Activated CD8-positive, alpha-beta memory T cell treated with anti-CD3 and anti-CD28 coated beads, Interleukin-2, amount 10 ng/mL, durations not matched to agents 7 days and 5 days (primary cell): ENCODE measurements at places on chromosomes 5 and 9. TPM values are rescaled to one million over a fixed set of nuclear protein-coding genes. Genes with fewer than 3 reads are reported as not detected.

DOCK2 gene
- 321 TPM for total RNA-seq

GRCh38 chr5:132238169-132238744 is 10.6 kb upstream of the P4HA2 start:
- DNase-seq = peak; percentile 86

GRCh38 chr9:126511411-126511810 is 102.3 kb upstream of the LMX1B start:
- DNase-seq = no peak

- no peak for DNase-seq
Observed at GRCh38 chr9:76716085-76716672, 48.1 kb upstream of the PCA3 start.

- DNase-seq = no peak
Observed at GRCh38 chr9:74078647-74079046, 418.5 kb upstream of the RORB start.

- no peak for DNase-seq
Observed at GRCh38 chr9:78383130-78383529, 86.2 kb downstream of the PSAT1 start.

- no peak for DNase-seq
Observed at GRCh38 chr5:13510616-13511015, 433.9 kb downstream of the DNAH5 start.

NUTM2G gene
- total RNA-seq = not detected

SKP2 gene
- 52.3 TPM for total RNA-seq

TRAF1 gene
- 114 TPM for total RNA-seq

- DNase-seq = peak; percentile 71
Observed at GRCh38 chr9:133125941-133126696, 5.1 kb upstream of the RALGDS start.

- no peak for DNase-seq
Observed at GRCh38 chr5:77492653-77493000, 511 bp upstream of the WDR41 start.

ECM2 gene
- total RNA-seq = not detected

- DNase-seq = no peak
Observed at GRCh38 chr5:149260761-149261160, 10.9 kb upstream of the AFAP1L1 start.
